ENCODE measurements at places on chromosomes 4 and X.

DNA sequence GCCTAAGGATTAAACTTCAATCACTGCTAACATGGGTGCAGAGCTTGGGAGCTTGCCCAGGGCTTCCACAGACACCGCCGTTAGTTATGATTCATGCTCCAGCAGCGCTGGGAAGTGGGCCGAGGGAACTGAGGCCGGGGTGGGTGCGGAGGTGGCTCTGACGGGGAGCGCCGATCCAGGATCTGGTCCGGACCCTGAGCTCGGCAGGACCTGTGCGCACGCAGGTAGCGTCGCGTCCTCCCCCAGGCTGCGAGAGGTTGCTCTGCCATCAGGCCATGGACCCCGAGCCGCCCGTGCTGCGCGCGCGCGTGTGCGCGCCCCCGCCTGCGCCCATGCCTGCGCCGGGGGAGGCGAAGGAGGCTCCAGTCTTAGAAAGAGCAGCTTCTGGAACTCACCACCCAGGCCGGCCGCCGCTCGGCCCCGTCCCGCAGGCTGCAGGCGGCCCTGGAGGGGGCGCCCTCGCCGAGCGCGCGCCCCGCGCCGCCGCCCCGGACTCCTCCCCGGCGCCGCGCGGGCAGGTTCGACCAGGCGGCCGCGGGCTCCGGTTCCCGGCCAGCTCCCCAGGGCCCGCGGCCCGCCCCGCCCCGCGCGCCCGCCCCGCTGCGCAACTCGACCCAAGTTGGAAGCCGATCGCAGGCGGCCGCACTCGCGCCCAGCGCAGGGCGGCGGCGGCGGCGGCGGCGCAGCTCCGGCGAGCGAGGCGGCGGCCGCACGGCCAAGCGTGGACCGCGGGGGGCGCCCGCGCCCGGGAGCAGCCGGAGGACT is 732 bp upstream of the ADRA2C start:
- DNase-seq = peak; percentile 82

DNA sequence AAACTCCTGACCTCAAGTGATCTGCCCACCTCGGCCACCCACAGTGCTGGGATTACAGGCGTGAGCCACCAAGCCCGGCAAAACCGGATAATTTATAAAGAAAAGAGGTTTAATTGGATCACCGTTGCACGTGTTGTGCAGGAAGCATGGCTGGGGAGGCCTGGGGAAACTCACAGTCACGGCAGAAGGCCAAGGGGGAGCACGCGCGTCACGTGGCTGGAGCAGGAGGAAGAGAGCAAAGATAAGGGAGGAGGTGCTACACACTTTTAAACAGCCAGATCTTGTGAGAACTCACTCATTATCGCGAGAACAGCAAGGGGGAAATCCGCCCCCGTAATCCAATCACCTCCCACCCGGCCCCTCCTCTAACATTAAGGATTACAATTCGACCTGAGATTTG is 177.9 kb upstream of the TENM3 start:
- DNase-seq = no peak

DNA sequence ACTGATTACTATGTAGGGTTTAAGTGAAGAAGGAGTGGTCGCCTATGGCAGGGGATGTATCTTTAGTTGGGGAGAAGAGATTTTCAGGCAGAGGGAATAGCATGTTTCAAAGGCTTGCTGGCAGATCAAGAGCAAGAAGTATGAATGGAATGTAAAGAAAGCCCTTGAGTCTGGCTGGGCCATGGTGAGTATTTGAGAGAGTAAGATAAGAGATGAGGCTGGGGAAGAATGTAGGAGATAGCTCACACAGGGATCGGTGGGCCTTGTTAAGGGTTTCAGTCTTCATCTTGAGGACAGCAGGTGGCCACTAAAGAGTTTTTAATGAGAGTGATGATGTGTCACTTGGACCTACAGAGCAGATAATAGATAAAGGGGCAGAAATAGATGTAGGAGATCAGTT is 319.1 kb upstream of the RPS6KA3 start:
- DNase-seq = no peak

GRCh38 chr4:24781999-24782745 is 13.2 kb upstream of the SOD3 start:
- DNase-seq = no peak

GRCh38 chr4:131091896-131092295 is 1995.9 kb downstream of the C4orf33 start:
- DNase-seq = peak; percentile 53
